Kidney tubule cell (primary cell): ENCODE measurements at places on chromosomes 3 and 15.

DNA sequence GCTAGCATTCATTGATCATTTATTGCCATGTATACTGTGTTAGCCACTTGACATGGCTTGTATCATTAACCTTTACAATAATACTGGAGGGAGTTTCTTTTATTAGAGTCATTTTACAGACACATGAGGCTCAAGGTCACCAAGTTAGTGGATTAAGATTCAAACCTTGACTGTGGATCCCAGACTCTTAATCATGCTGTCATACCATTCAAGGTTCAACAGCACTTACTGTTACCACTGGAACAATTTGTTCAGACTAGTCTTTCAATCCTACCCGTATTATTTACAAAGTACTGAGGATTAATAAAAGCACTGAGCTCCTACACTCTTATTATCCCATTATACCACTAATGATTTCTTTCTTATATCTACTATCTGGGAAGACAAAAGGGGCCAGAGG lies 1.2 kb downstream of the COX17 start:
- peak; percentile 5 for DNase-seq

GRCh38 chr15:47409600-47409999 lies 307.7 kb upstream of the SEMA6D start:
- no peak for DNase-seq

- DNase-seq, result no peak
Observed at GRCh38 chr15:93109336-93110102, 20.5 kb upstream of the RGMA start.

DNA sequence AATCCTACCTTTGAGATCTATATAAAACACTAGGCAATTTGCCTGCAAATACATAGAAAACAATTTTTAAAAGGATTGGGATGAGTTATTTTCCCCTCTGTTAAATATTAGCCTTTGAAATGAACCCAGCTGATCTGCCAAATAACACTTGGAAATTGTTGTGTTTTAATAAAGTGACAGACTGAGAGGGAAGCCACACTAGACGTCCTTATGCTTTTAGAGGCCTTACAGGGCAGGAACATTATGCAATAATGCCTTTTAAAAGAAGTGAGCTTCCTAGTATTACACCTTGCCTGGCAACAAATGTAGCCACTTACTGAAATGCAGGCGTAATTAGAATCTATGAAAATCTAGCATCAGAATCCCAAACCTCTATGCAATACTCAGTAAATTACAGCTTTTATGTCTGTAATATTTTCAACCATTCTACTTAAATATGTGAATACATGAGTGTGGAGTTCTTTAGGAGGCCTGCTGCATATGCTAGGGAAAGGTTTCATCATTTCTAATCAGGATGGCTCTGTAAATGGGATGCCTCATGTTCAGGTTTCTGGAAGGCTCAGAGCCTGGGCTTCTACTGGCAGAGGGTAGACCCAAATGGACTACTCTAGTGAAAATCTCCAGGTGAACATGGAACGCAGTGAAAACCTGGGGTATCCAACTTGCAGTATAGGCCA lies 20.3 kb downstream of the AGTR1 start:
- DNase-seq, result no peak

- DNase-seq, result peak; percentile 85
Observed at GRCh38 chr3:129627350-129628168, 21.1 kb upstream of the PLXND1 start.

GRCh38 chr3:45118615-45119071 lies 27.5 kb downstream of the CDCP1 start:
- no peak for DNase-seq

DNA sequence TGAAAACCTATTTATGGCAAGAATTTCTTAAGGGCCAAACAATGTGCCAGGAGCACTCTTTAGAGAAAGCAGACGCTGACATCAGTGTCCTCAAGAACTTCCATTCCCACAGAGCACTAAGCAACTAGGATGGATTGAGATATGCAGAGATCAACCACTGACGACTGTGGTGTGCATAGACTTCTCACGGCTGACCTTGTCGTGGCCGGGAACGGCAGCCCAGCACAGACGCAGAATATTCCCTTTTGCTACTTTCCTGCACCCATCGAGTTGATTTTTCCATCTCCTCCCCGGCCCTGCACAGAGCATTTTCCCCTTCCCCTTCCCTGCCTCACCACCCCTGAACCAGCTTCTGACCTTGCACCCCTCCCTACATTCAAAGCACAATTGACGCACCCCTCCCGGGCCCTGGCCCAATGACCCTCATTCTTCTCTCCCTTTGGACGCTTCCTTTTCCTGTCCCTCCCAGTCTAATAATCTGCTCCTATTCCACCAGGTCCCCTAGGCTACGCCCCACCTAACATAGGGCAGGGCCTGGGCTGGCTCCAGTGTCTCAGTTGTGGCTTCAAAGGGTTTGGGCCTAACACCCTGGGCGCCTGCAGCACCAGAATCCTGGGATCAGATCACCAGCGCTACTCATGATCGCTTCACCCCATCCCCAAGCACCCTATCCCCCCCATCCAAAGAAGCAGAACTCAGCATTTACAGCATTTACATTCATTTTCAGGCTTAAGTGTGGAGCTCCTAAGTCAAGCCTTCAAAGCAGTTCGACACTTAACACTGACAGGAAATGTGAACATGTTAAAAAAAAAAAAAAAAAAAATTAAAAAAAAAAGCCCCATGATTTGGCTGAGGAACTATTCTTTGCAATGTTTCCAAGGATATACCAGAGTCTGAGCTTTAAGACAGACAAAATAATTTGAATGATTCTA lies 151.2 kb downstream of the FOXP1 start:
- no peak for DNase-seq

DNA sequence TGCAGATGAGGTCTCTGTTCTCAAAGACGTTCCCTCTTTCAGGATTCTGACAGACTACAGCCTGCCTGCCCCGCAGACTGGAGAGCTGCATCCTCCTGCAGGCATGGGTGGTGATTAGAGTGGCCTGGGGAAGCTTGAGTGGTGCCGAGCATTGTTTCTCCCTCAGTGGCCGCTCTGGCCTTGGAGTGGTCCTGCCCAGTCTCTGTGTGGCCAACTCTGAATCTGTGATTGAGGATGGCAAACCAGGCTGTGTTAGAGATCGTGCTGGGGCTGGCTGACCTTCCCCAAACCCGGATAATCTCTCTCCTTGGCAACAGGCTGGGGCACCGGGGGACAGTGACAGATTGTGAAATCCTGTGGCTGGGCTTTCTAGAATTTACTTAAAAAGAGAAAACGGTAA lies 11.0 kb upstream of the ADCY5 start:
- DNase-seq, result no peak

GRCh38 chr3:190166948-190167347 lies 46.3 kb upstream of the P3H2 start:
- no peak for DNase-seq

DNA sequence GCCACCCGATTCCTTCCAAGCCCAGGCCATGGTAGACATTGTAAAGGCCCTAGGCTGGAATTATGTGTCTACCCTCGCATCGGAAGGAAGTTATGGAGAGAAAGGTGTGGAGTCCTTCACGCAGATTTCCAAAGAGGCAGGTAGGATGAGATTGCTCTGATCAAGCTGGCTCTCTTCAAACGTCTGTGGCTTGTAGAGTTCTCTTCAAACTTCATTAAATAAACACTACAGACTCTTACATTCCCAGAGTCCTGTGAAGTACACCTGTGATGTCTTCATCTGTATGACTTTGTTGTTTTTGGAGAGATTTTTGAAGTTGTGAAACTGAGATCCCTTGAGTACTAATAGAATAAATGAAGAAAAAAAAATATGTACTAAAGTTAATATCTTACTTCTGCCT lies 285.6 kb downstream of the GRM7 start:
- DNase-seq, result no peak

DNA sequence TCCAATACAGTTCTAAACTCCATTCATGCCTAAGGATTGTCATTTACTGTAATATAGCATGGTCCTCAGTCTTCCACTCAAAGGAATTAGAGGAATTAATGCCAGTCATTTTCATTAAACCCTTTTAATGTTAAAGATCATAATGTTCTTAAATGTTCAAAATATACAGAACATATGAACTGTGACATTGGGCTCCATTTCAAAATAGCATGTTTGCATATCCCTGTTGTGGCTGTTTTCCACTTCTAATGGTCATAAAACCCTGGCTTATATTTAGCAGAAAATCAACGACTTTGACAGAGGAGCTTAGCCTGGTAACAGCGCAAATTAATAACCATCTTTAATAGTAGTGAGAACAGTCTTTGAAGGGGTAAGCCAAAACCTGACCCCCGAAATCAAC lies 260.7 kb downstream of the UBE2E2 start:
- no peak for DNase-seq

DNA sequence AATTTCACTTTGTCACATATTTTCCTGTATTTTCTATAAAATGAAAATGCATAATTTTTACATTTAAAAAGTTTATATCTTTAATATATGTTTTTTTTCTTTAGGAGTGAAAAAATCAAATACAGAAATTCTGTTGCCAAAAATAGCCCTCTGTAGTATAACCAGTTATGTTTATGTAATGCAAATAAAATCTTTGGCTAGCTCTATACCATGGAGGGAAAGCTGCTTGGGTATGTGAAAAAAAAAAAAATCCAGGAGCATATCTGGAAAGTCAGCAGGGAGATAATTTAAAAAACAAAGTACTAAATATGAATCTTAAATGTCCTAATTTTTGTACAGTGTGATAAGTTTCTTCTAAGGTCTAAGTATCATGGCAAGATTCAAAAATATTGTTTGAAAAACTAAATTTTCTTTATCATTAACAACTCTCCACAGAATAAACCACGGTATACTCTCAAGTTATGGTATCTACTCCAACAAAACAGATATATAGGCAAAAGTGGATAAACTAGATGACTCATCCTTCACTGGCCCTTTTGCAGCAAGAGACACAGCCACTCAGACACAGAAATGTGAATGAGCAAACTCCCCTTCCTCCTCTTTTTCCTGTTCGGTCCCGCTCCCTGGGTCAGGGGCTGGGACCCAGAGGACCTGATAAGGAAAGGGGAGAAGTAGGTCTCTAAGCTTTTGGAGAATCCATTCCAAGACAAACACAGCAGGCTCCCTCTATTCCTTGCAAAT lies 66.6 kb downstream of the PDZRN3 start:
- DNase-seq, result no peak

DNA sequence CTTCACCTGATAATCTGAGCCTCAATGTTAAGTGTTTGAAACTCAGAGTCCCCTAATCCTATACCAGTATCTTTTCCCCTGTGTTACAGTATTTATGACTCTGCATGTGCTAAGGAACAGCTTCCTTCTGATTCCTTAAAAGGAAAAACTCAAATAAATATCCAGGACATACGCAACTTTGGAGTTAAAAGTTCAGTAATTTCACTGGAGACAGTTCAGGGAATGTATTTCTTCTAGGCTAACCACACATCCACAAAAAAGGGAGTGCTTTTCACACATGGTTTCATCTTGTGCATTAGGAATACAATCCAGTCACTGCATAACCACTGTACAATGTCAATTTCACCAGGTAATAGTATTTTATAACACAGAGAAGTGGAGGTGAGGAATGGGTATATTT lies 31.0 kb downstream of the PGBD4 start:
- DNase-seq, result no peak

DNA sequence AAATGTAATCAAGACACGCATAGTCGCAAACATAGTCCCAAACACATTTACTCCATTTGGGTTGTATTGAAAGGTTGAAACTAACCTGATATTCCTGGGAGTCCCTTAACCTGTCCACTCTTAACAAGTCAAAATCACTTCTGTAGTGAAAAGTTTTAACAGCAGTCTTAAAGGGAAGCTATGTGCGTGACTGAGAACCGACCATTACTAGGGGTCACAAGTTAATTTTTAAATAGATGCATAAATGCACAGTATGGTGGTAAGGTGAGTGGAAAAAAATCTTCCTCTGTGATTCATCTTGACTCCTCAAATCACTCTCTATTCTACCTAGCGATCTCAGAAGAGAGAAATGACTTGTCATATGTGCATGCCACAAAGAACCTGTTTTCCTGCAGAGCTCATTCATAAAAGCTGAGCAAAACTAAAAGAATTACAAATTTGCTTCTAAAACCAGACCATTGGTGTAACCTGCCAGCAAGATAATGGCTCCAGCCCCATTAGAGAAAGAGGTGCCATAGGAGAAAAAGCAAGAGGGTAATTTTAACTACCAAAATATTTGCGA lies 4.8 kb downstream of the GPR15 start:
- DNase-seq, result peak; percentile 91

- DNase-seq, result peak; percentile 21
Observed at GRCh38 chr15:60912984-60913697, 316.0 kb downstream of the RORA start.

DNA sequence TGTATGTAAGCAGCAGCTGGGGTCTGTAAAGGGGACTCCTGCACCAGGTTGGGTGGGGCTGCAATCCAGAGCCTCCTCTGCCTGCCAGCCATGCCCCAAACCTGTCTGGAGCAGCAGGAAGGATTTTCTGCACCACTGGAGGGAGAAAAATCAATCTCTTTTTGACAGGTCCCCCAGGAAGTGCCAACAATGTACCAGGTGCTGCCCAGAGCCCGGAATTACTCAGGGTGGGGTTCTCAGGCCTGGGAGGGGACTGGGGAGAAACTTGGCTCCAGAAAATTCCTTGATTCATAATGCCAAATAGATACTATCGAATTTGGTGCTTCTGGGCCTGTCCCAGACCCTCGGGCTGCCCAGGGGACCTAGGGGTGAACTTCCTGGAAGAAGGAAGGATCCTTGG lies 52.6 kb downstream of the WNT7A start:
- DNase-seq, result peak; percentile 85

- DNase-seq, result peak; percentile 59
Observed at GRCh38 chr3:32105291-32106131, 909 bp upstream of the GPD1L start.

DNA sequence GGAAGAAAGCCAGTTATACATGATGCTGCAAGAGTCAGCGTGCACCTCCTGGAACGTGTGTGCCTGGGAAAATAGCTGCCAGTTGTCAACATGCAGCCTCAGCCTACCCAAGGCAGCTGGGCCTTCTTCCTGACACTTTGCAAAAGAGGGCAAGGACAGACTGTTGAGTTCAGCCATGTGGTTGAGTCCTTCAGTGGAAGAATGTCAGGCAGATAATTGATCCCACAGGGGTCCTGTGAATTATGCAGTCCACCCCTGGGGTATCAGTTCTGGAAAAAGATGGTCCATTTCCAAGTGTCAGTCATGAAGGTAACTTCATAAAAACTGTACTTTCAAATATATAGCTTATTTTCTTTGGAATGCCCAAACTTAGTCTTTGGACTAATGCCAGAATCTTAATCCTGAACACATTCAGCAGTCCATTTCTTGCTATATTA lies 79.6 kb downstream of the ARNT2 start:
- no peak for DNase-seq

DNA sequence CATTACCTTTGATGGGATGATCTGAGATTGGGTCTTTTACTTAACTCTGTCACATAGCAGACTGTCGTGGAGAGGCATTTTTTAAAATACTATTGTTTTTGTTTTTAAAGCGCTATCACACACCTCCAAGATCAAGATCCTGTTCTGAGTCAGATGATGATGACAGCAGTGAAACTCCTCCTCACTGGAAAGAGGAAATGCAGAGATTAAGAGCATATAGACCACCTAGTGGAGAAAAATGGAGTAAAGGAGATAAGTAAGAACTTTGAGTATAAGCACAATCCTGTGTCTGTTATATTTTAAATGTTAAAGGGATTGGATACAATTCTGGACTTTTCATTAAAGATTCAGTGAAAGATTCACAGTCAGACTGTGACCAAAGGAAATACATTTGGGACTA lies 18.4 kb upstream of the ZBTB47 start:
- DNase-seq, result peak; percentile 52

- no peak for DNase-seq
Observed at GRCh38 chr3:21152555-21152954, 598.5 kb downstream of the ZNF385D start.

- DNase-seq, result peak; percentile 79
Observed at GRCh38 chr3:111963424-111963823, 15.4 kb upstream of the ABHD10 start.
